ENCODE measurements at places on chromosomes 2 and 18. TPM values are rescaled to one million over a fixed set of nuclear protein-coding genes. Genes with fewer than 3 reads are reported as not detected.

GRCh38 chr2:7430869-7431641 is 513.8 kb downstream of the RNF144A start:
- DNase-seq: no peak

DNA sequence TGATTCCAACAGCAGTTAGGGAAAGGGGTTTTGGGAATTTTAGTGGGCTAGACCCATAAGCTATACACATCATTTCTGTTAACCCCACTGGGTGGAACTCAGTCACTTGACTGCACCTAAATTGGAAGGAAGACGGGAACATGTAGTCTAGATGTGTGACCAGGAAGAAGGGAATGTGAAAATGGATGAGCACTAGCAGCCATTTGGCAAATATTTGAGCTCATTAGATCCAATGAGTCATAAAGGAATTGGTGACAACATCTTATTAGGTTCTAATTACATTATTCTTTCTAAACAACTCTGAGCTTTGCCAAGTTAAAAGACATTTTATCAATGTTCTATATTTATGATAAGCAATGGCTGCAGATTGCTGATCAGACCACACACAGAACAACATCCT is 400.6 kb downstream of the IRS1 start:
- DNase-seq: no peak

The TMEM200C gene
- total RNA-seq: 2.2 TPM

DNA sequence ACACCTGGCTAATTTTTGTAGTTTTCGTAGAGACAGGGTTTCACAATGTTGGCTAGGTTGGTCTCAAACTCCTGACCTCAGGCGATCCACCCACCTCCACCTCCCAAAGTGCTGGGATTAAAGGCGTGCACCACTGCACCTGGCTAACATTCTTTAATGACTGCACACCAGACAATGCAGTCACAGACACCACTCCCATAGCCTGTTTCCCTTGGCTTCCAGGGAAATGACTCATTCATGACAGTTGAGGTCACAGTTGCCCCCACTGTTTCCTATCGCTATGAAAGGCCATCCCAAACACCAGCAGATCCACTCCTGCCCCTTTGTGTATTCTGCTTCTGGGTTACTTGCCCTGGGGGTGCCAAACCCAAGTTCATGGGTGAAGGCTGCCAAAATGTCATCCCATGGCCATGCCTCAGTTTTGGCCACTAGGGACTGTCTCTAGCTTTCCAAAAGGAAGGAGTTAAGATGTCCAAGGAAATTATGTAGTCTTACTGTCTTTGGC is 8.7 kb downstream of the CHMP1B start:
- DNase-seq: no peak
